ENCODE measurements at places on chromosomes 3 and 15.

DNA sequence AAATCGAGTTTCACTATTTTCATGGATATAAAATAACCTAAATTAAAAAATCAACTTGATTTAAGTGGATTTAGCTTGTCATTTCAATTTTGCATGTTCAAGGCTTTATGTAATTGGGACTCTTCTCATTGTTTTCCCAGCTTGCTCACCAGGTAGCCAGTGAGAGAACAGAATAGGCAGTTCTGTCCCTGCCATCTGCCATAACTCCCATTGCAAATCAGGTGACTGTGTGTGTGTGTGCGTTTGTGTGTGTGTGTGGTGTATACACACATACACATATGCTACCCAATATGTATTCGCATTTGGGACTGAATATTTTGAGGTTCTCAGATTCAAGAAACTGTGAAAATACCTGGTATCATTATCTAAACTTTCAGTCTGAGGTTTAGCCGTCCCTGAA lies 1069.8 kb downstream of the IGSF11 start:
- DNase-seq, result no peak

GRCh38 chr3:101729586-101729985 lies 5.2 kb downstream of the CEP97 start:
- no peak for DNase-seq

DNA sequence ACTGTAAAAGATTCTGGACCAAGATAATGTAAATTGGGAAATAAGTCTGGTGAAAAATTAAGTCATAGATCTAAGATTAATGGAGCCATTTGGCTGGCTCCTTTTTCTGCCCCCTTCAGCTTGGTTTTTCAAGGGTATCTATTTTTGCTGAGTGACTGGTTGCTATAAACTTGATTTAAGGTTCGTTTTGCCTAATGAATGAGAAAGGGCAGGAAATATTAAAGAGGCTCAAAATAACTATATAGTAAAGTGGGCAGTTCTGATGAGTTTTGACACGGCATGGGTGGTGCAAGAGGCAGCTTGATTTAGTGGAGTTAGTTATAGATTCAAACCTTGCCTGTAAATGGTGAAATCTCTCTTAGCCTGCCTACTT lies 140.7 kb downstream of the STAC start:
- DNase-seq, result no peak

GRCh38 chr3:15044326-15044725 lies 20.8 kb downstream of the MRPS25 start:
- DNase-seq, result no peak

- no peak for DNase-seq
Measured at GRCh38 chr15:73370151-73370550, 1.4 kb upstream of the HCN4 start.

DNA sequence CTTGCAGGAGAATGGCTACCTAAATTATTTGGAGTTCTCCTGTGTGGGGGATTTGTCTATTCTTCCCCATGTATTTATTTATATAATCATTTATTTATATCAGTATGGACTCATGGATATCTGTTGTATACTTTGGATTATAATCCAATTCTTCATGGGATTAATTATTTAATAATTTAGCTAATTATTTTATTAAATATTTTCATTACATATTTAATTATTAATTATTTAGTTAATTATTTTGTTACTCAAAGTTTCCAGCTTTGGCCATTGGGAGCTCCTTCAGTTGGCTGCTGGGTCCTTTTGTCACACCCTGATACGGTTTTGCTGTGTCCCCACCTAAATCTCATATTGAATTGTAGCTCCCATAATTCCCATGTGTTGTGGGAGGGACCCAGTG lies 3.3 kb upstream of the PRR20G start:
- no peak for DNase-seq

DNA sequence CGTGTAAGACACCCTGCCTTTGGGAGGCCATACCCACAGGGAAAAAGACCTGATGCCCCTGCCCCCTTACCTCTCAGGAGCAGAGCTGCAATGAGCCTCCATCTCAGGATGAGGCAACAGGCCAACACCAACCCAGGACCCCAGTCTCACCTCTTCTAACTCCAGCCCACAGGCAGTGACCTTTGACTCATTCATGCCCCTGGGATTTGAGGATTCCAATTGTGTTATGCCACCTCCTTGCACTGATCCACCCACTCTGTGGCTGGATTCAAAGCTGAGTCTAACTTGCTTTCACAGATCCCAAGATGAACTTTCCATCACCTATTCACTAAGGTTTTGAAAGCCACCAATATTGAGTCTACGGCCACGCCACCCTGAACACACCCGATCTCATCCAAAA lies 64.7 kb downstream of the MINAR1 start:
- no peak for DNase-seq

DNA sequence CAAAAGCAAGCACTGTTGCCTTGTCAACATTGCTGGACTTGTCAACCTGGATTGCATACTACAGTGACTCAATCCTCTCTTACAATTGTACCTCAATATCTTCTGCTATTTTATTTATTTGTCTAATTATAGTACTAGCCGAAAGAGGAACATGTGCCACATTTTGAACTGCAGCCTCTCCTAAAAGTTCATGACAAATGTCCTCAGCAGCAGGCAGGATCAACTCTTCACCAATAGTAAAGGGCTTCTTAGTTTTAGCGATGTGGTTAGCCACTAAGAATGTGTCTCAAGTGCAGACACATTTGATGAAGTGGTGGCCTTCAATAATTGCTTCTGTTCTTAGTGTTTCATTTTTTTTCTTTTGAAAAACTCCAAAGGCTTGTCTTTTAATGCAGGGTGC lies 13.2 kb downstream of the DOCK3 start:
- DNase-seq, result no peak

DNA sequence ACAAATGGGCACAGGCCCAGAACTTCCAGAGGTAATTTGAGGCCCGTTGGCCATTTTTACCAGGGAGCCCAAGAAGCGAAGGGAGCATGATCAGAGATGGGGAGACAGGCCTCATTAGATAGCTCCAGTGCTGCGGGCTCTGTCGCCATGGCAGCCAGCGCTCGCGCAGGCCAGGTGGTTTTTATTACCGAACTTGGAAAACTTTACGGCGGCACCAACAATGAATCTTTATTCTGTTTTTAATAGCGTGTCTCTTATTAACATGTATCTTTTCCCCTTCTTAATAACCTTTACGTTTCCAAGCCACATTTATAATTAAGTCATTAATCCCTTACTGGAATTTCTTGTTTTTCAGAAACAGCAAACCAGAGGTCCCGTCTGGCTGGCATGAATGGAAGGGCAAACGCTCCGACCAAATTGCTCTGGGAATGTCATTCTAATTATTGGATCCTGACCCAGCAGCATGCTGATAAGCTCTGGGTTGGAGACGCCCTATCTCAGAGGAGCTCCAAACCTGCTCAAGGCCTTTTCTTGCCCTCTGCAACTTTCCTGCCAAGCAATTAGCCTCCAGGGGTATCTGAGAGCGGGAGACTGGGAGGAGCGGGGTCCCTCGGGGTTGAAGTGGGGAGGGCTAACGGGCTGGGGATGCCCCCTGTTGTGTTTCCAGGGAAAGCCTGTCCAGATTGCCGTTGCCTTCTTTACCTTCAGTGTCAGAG lies 256.4 kb downstream of the TLE3 start:
- DNase-seq, result no peak

DNA sequence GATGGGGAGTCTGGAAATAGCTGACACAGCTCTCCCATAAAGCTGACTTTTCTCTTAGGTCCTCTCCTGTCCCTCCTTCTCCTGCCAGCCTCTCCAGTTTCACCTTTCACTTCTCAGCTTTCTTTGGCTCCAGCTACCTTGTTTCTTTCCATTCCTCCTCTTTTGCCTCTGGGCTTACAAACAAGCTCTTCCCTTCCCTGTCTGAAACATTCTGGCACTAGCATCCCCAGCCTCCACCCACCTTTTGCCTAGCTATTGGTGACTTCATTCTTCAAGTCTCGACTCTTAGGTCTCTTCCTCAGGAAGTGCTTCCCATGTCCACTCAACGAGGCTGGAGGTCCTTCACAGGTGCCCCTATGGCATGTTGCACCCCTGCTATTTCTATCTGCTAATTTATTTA lies 20.5 kb upstream of the AVEN start:
- DNase-seq, result no peak

DNA sequence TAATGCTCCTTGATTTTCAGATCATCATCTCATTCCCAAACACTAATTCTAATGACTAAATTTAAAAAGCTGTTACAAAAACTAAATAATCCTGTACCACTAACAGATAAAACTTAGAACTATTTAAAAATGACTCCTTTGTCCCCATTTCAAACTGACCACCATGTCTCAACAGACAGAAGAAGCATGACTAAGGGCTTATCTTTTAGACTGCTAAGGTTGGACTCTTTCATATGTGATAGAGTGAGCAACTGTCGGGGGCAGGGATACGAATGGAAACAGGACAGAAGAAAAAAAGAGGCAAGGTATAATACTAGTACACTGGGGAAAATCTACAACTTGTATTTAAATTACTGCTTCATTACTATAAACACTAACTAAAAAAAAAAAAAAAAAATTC lies 23.3 kb downstream of the SNX4 start:
- DNase-seq, result no peak

- DNase-seq, result peak; percentile 69
Measured at GRCh38 chr15:28955160-28955992, 69.6 kb downstream of the APBA2 start.

DNA sequence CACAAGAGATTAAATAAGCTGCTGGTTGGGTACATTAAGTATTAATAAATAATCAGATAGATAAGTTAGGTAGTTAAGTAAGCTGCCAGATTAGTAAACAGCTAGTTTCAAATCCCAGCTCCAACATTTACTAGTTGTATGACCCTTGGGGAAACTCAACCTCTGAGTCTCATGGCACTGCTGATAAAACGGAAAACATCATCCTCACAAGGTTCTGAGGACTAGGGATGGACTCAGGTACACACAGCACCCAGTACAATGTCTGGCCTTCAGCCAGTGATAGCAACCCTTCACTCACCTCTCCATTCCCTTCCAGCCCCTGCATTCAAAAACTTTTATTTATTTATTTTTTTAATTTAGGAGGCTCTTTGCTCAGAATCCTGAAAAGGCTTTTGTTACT lies 32.3 kb downstream of the B3GNT5 start:
- no peak for DNase-seq

DNA sequence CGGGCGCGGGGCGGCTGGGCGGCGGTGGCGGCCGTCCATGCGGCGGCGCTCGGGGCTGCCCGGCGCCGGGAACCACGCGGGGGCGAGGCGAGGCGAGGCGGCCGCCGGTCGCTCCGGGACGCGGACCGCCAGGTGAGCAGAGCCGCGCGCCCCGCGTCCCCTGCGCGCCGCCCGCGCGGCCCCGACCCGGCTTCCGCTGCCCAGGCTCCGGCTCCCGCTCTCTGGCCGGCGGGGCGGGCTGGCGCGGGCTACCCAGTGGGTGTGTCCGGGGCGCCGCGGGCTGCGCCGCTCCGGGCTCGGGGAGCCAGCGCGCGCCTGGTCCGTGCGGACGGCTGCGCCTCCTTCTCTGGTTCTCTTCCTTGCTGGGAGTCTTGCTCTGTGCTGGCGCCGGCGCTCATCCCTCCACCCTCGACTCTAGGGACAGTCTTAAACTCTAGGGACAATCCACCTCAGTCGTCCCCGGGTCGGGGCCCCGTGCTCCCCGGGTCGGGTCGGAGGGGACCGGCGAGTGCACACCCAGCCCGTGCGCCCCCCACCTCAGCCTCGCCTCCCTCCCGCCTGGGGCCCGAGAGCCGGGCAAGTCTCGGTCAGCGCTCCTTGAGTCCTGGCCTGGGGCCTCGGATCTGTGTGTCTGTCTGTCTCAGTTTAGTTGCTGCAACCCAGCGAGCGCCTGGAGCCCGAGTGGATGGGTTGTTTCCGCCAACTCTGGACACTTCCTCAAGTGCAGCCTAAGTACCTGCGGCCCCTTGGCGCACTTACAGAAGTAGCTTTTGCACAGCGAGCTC lies 488 bp downstream of the THSD4 start:
- DNase-seq, result no peak

GRCh38 chr3:95028688-95029087 lies 965.8 kb downstream of the NSUN3 start:
- DNase-seq, result no peak

DNA sequence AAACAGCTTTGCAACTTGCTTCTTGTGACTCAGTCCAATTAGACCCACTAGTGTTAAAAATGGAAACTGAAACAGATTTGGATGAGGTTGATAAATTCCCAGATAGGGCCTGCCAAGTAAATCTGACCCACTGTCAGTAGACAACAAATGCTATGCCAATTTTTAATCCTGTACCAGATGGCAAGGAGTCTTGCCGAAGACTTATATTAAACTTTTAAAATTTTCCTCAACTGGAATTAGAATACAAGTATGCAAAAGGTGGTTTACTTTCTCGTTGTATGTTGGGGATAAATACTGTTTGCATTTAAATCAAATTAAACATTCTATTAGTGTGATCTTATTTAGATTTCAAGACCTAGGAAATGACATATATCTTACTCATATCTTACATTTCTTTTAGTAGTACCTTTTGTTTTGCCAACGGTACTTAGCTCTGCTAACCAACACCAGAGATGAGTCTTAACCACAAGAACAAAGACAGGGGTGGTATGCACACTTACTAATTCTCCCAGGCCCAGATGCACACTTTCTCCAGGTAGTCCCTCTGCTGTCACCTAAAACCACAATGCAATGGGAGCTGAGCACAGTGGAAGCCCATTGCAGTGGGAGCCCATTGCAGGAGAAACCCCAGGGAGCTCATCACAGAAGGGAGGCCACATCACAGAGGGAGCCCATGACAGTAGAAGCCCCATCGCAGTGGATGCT lies 77.8 kb downstream of the WWTR1 start:
- no peak for DNase-seq

DNA sequence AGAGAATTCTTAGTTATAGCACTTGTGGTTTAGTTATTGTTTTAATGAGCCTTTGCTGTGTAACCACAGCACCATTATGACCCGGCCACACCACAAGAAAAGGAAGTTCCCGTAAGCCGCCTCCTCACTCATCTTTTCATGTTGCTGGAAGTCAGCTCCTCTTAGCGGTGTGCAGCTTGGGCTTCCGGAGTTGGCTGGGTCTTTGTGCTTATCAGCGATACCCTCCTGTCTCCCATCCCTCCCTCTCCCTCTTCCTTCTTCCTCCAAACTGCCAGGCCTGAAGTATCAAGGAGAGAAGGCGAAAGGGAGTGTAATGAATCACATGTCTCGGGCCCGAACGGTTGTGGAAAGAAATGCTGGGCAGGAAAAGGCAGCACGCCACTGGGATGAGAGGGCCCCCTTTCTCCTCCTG lies 353.5 kb downstream of the MCTP2 start:
- peak; percentile 66 for DNase-seq

GRCh38 chr3:153210146-153210545 lies 48.1 kb downstream of the RAP2B start:
- no peak for DNase-seq

DNA sequence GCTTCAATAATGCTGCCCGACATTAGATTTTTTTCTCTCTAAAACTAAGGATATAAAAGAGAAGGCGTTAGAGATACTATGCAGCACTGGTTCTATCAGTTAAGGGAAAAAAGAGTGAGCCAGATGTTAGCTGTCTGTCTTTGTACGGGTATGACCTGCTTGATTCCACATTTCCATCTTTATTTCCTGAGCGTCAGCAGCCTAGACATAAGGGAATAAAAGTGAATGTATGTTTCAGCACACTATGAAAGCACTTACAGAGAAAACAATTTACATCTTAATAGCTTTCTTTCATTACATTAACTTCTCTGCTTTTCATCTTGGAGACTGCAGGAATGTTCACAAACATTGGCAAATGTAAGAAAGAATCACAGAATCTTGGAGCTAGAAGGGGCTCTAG lies 319.3 kb downstream of the CTNNB1 start:
- DNase-seq, result no peak
